ENCODE measurements at places on chromosomes 16 and 17.

DNA sequence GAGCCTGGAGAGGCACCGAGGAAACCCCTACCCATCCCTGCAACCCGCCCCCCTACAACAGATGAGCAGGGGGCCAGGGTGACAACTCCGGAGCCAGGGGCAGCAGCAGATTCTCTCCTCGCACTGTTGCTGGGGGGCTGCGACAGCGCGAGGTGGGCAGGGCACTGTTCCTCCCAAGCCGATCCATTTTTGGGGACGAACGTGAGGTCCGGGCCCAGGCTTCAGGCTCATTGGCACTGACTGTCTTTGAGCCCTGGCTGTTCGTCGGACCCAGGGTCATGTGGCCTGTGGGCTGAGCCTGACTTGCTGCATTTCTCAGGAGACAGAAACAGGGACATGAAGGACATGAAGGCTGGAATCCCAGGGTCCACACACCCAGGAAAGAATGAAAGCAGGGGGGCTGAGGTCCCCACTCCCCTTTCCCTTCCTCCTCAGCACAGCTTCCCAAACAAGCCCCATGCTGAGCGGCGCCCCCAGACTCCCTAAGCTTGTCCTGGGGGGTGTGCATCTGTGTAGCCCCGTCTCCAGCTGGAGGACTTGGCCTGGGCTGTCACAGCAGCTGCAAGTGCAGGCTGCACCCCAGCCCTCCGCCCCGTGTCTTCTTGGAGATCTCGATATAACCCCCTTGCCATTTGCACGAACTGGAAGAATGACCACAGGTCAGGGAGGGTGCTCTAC is 18.7 kb downstream of the CEP295NL start:
- DNase-seq: no peak

DNA sequence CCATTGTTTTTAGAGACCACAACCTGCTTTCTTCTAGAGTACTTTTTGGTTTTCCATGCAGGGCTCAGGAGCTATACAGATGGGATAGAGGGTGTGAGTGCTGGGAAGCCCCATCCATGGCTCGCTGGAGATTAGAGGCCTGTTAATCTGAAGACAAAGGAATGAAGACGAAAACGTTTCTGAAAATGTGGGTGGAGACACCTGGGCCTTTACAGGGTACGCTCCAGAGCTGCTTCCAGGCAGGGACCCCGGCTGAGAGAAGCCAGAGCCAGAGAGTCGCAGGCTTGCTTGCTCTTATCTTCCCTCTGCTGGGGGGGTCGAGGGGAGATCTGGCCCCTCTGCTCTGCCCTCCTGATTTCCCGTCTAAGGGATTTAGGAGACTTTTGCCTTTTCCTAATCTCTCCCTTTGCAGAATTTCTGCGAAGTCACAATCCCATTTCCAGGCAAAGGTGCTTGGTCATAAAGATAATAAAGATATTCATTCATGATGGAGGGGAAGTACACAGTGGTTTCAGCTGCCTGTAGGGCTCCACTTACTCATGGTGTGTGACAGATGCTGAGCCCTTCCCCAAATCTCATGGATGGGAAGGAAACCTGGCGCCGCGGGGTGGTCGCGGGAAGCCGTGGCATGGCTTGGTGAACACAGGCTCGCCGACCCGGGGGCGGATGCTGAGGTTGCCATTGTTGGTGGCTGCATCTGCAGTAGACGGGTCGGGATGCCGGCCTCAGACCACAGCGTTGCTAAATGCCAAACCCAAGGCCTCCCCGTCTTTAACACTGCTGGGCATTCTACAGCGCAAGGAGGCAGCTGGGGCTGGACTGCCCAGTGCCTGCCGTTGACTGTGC is 4.8 kb upstream of the SOCS3 start:
- no peak for DNase-seq

DNA sequence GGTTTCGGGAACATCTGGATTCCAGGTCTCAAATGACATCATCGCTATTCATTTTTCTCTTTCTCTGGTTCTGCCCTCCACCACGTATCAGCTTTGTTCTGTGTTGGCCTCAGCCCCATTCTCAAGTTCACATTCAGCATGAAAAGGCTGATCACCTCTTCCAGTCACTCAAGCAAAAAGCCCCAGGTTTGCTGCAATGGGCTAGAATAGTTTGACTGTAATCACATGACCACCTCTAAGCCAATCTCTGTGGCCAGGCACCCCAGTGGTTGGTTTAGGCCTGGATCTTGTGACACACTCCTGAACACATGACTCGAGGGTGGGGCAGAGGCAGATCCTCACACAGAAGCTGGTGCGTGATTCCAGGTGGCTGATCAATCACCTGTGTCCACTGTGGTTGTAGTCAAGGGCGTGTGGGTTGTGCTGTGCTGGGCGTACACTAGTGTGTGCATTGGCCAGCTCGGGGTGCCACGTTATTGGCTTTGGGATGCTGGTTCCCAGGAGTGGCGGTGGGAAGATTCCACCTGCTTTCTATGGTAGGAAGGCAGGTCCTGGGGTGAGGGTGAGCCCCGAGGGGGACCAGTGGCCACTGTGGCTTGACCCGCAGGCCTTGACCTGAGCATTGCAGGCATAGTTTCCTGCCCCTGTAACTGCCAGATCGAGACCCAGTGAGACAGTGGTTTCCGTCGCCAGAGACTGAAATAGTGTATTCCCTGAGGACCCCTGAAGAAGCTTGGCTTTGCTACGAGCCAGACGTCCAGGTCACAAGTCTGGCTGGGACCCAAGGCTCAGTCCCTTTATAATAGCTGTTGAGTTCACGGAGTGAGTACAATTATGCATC is 12.0 kb downstream of the EEF2K start:
- no peak for DNase-seq

DNA sequence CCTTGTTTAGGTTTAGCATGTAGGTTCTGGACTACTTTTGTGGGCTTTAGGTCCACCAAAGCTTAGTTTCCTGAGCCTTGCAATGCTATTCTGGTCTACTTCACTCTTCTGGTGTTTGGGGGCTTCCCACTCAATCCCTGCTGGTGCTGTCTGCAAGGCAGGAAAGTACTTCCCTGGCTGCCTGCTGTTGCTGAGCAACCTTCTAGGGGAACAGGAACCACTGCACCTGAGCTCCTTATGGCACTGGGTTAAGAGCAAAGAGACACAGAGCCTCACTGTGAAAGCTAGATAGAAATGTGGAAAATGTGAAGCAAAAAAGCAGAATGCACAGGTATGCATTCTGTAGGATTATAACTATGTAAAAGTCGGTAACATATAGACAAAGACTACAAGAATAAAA is 17.0 kb downstream of the MPO start:
- DNase-seq: no peak

GRCh38 chr17:8382052-8382879 is 727 bp downstream of the RPL26 start:
- DNase-seq: no peak

GRCh38 chr16:48235058-48235555 is 9.0 kb upstream of the LONP2 start:
- no peak for DNase-seq

DNA sequence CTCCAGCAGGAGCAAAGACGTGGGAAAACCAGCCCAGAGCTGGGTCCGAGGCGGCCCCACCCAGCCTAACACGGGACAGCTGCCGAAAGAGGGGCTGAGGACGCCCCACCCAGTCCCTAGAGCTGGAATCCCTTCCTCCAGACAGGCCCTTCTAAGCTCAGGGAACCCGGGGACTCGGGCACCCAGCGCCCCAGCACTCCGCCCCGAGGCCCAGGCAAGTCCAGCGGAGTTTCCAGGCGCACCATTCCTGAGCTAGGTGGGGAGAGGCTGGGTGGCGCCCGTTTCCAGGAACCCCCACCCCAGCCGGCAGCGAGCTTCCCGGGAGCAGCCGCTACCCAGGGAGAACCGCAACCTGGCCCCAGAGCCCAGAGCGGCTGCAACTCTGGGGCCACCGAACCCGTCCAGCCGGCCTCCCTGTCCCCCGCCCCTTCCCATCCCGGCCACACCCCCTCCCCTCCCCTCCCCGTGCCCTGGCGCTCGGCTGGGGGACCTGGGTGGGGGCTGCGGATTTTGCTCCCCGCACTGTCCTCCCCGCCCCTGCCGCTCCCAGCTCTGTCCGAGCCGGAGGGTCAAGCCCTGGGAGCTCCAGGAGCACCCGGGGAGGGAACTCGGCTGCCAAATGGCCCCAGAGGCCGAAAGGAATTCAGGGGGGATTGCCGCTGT is 536 bp downstream of the TMC6 start:
- DNase-seq: no peak

All from AG09309 (cell line).